Stimulated activated CD8-positive, alpha-beta memory T cell treated with anti-CD3 and anti-CD28 coated beads, Interleukin-2, amount 100 ng/mL, for 48 hours (primary cell): ENCODE measurements at places on chromosomes 4 and X.

DNA sequence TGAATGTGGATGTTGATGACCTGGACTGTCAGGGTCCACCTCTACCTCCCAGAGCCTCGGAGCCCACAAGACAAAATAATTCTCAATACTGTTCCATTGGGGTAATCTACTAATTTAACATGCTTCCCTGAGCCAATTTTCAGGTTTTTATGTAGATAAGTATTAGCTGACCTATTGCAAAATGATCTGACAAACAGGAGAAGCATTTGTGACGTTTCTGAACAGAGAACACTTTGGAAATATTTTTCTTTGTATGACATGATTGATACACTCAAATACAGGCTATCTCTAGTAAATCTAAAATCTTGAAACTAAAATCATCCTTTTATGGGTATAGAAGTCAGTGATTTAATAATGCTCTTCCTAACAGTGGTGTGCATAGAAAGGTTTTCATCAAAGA, 716.6 kb downstream of the KLHL13 start:
- no peak for DNase-seq

DNA sequence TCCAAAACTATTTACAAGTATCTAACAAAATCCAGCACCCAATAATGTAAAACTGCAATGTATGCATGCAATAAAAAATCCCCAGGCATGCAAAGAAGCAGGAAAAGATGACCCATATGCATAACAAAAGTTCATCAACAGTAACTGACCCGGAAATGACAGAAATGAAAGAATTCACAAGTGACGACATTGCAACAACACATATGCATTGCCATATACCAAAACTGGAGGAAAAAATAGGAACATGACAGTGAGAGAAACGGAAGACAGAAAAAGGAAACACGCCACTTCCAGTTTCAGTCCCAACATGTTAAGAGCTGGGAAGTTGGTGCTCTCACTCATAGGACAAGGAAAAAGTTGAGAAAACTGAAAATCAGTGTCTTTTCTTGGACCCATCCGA, 154.6 kb downstream of the EVC2 start:
- no peak for DNase-seq

- no peak for DNase-seq
Observed at GRCh38 chrX:104935581-104935980, 284.9 kb downstream of the TEX13A start.

- no peak for DNase-seq
Observed at GRCh38 chr4:105174098-105174497, 27.4 kb downstream of the TET2 start.
